ENCODE measurements at places on chromosomes 13 and 19. TPM values are rescaled to one million over a fixed set of nuclear protein-coding genes. Genes with fewer than 3 reads are reported as not detected.

Gene CA11
- total RNA-seq, result 9.1 TPM

Gene CGB8
- total RNA-seq, result 3.1 TPM

Gene EDDM13
- total RNA-seq, result not detected

Gene C19orf38
- 0.34 TPM for total RNA-seq

Gene TPTE2
- total RNA-seq, result not detected

Gene LAIR1
- total RNA-seq, result not detected

DNA sequence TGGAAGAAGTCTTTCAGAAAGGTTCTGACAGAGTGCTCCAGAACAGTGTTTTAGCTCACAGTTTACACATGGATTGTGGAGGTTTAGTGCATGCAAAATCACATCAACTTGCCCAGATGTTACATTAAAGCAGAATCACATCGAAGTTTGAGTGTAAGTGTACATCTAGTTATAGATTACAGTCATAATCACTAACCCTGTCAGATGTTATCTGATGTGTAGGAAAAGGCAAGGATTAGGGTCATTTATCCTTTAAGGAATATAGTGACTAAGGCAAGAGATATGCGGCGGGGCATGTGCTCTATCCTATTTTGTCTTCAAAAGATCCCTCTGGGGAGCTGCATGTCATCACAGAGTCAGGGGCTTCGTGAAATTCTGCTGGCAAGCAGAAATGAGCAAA is 66.9 kb downstream of the CYSLTR2 start:
- DNase-seq, result no peak

GRCh38 chr19:30799865-30800755 is 427.9 kb downstream of the ZNF536 start:
- DNase-seq, result no peak

GRCh38 chr19:36973021-36973843 is 57.1 kb downstream of the ZNF568 start:
- DNase-seq, result no peak

DNA sequence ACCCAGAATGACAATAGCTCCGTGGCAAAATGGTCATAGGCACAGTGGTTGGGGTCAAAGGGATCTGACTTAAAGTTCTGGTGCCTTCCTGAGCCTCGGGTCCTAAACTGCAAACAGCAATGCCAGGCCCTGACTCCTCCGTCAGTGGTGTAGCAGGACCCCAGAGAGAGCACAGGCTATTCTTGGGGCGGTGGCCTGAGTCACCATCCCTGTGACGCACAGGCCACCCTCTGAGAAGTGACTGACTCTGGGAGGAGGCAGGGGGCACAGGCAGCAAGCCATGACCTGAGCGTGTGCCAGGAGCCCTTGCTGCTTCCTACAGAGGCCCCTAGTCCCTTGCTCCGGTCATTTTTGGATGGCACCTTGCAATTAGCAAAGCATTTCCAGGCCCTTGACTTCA is 18.7 kb downstream of the PLVAP start:
- no peak for DNase-seq

- DNase-seq, result no peak
These were observed 619 bp upstream of the EXOC3L2 start for GRCh38 chr19:45245826-45246225.

GRCh38 chr13:113758651-113759524 is at the start of gene TMEM255B:
Gene TMEM255B (plus strand): TSS chr13:113759226. CDS start chr13:113759270, 44 bp downstream.
- no peak for DNase-seq

GRCh38 chr13:103066079-103066780 is at the start of gene SLC10A2:
Gene SLC10A2 (minus strand): TSS chr13:103066417. CDS start chr13:103066249, 168 bp downstream.
- no peak for DNase-seq

- no peak for DNase-seq
These were observed 407 bp upstream of the ZNF440 start for GRCh38 chr19:11813703-11814028.

GRCh38 chr13:51500687-51501086 is 47.9 kb upstream of the INTS6 start:
- no peak for DNase-seq

- no peak for DNase-seq
These were observed 100.4 kb downstream of the DOCK9 start for GRCh38 chr13:98877466-98877865.

- DNase-seq, result no peak
These were observed 52.4 kb upstream of the UBL3 start for GRCh38 chr13:29902632-29903305.

DNA sequence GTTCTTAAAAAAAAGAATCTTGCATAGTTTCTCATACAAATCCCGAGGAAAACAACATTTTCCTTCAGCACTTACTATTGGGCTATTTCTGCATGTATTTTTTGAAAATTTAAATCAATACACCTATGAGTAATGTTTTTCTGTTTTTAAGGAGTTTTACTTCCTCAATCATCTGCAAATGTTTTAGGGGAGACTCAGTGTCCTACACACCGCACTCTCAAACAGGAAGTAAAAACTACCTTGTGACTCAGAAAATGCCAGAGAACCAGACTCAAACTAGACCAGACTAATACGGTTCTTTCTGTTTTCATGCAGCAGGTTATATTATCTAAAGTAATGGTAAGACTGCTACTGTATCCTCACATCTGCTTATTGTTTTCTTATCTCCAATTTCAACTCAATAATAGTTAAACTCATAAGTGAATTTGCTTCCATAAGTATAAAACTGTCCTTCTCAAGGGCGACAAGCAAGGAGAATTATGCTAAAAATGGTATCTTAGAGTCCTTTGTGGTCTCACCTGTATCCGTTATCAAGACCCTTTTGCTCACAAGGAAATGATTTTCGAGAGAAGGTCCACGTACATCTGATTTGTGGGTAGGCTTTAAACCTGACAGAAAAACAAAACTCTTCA is 52.5 kb downstream of the FLT3 start:
- DNase-seq, result no peak

DNA sequence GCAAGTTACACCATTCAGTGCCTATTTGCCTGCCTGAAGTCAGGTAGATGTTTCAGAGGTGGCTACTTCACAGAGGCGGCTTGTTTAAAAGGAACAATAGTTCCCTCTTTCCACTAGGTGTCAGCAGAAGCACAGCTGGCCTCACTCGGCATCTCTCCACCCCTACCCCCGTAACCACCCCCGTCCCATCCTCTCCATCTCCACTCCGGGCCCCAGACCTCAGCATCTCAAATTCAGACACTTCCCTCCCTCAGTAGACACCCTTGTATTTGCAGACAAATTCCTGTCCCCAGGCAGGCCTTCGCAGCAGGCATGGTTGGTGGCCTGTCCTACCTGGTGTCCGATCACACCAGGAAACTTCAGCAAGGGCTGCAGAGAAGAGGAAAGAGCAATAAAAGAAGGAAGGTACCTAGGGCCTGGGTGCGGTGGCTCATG is 9.1 kb upstream of the DPP9 start:
- DNase-seq, result no peak

- DNase-seq, result no peak
These were observed 6.5 kb downstream of the BRME1 start for GRCh38 chr19:13899393-13899792.

GRCh38 chr19:13133241-13133870 is 15.3 kb downstream of the NACC1 start:
- no peak for DNase-seq

- no peak for DNase-seq
These were observed 1.7 kb downstream of the ITM2B start for GRCh38 chr13:48234566-48235340.

DNA sequence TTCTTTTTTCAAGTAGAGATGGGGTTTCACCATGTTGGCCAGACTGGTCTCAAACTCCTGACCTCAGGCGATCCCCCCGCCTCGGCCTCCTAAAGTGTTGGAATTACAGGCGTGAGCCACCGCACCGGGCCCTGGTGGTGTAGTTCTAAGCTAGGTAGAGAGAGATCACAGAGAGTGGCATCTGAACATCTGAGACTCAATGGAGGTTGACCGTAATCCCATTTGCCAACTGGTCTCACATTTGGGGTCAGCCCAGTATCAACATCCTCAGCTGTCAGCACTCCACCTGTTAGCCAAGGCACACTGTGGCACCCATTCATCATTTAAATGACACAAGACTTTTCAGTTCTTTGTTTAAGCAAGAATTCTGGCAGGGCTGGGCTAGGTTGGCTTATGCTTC is 8.1 kb downstream of the SELENOW start:
- DNase-seq, result no peak

DNA sequence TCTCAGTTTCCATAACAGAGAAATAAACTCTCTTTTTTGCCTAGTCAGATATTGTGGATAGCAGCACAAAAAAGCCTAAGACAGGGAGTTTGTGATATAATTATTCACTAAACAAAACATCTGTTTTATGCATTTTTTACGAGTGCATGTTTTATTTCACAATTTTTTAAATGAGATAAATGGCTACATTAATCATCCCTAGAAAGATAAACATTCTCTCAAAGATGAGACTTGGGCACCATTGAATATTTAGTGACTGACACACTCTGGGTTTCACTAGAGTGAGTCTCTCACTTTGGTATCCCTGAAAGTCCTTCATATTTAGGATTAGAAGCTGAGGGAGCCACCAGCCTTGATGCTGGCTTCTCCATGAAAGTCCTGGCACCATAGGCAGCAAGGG is 74.3 kb upstream of the LRCH1 start:
- no peak for DNase-seq

DNA sequence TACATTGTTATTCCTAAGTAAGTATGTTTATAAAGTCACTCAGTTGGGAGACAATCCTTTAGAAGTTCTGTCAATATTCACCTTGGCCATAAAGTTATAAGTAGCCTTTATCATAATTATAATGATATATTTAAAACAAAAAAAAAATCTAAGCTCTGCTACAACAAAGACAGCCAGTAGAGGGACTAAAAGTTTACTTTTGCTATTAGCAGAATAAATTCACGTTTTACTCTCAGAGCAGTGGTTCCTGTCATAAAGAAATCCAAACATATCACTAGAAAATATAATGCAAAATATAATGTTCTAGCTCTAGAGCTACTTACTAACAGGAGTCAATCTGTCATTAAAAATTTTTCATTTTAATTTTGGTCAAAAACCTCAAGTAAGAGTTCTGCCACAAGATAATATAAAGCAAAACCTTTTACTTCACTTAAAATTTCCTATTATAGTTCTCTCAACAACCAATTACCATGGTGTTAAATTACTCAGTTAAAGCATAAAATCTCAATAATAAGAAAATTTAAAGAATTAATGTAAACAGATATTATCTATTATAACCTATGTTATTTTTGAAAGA is 17.7 kb downstream of the INTS6 start:
- DNase-seq, result no peak

DNA sequence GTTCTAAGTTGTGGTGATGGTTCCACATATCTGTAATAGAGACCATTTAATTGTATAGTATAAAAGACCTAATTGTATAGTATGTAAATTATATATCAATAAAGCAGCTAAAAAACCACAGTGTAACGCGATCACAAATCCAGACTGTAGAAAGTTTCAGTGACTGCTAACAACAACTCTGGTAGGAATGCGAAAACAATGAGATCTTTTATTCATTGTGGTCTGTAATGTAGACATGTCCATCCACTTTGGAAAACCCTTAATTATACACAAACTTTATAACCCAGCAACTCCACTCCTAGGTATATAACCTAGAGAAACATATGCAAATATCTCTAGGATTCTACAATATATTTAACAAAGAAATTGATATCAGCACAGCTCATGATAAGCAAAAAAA is 549.5 kb downstream of the SLITRK1 start:
- DNase-seq, result no peak

DNA sequence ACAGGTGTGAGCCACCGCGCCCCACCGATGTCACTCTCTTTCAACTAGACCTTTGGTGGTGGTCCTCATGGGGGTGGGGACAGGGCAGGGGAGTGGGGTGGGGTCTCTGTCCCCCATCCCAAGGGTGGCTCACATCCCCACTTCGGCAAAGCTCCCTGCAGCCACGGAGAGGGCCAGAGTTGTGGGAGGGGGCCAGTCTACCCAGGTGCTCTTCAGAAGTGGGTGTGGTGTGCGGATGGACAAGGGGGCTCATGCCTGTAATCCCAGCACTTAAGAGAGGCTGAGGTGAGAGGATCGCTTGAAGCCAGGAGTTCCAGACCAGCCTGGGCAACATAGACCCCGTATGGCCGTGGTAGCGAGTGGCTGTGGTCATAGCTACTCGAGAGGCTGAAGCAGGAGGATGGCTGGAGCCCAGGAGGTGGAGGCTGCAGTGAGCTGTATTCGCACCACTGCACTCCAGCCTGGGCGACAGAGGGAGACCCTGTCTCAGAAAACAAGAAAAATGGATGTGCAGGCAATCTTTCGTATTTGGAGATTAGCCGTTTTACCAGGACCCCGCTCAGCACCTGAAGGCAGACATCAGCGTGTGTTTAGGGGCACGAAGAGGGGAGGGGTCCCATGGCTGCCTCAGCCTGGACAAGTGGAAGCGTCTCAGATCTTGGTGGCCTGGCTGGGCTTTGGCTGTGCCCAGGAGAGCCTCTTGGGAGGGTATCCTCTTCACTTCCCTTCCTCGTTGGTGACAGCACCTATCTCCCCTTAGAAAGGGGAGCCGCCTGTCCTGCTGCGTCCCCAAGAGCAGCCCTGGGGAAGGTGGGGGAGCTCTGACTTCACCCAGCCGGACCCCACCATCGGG is 846 bp downstream of the TGFBR3L start:
- no peak for DNase-seq

All from chondrocyte (in vitro differentiated cells).